ENCODE measurements at places on chromosomes 1 and 21.
A peak's percentile ranks its signal among the peaks of the same experiment; 100 is the strongest.

DNA sequence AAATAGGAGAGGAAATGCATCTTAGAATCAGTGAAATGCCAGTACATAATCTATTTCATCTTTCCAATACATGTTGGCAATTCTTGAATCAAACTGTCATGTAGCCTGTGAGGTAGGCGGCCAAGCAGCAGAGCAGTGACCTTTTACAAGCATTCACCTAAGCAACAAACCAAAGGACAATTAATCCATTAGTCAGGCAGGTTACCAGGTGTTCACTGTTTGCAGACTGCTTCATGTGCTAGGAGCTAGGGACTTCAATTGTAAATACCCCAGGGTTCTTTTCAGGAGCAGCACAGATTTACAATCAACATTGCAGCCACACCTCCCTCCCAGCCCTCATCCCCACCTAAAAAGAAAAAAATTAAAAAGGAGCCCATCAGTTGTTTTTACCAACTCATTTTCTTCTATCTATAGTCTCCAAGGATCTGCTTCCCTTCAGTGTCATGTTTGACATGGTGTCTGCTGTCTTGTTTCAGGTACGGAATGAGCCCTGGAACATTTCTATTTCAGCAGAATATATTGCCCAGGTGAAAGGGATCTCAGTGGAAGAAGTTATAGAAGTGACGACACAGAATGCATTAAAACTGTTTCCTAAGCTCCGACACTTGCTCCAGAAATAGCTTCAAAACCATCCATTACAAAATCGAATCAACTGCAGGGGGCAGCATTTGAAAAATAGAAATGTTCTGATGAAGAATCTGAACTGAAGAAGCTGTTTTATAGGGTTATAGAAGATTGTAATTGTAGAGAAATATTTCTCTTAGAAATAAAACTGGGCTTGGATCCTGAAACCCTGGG is 23.0 kb downstream of the TATDN3 start:
- DNase-seq, result no peak

DNA sequence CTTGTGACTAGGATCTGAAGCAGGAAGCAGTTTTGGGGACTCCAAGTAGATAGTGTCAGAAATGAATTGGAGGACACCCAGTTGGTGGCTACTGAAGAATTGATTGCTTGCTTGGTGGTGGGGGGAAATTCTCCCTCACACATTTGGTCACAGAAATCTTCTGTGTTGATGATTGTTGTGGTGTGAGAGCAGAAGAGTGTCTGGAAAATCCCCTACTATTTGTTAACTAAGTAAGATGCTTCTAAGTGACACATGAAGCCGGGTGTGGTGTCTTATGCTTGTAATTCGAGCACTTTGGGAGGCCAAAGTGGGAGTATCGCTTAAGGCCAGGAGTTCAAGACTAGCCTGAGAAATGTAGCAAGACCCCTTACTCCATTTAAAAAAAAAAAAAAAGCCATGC is 22.5 kb upstream of the IPP start:
- DNase-seq, result no peak

- no peak for DNase-seq
Measured at GRCh38 chr1:61953790-61954150, 211.5 kb downstream of the PATJ start.

GRCh38 chr1:226250511-226250910 is 27.0 kb downstream of the MIXL1 start:
- no peak for DNase-seq

DNA sequence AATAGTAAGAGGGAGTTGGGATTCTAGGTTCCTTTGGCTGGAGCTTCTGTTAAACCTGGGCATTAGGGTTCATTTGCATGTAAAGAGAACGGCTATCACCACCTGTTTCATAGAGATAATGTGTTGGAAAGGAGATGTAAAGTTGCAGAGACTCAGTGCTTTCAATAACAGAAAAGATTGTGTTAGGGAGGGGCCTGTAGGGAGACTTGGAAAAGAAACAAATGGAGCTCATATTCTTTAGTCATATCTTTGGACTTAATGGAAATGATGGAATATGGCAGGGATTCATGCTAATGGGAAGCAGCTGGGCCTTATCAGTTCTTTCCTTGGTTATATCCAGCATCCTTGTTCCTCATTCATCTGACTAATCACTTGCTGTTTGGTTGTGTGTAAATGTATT is 144.9 kb downstream of the CD247 start:
- DNase-seq, result no peak

DNA sequence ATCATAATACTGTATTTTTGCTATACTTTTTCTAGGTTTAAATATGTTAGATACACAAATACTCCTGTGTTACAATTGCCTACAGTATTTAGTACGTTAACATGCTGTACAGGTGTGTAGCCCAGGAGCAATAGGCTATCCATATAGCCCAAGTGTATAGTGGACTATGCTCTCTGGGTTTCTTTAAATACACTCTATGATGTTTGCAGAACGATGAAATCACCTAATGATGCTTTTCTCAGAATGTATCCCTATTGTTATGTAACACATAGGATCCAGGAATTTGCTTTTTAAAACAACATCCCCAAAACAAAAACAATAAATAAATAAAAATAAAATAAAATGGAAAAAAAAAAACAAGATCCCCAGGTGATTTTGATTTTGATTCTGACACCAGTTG is 18.1 kb upstream of the RBM15 start:
- no peak for DNase-seq

GRCh38 chr1:212254853-212255363 is 30.3 kb upstream of the PPP2R5A start:
- no peak for DNase-seq

- DNase-seq, result no peak
Measured at GRCh38 chr21:34899760-34900159, 149.3 kb downstream of the RUNX1 start.

- no peak for DNase-seq
Measured at GRCh38 chr21:32702702-32703101, 25.1 kb downstream of the SYNJ1 start.

- no peak for DNase-seq
Measured at GRCh38 chr1:43307458-43308158, 6.8 kb downstream of the TIE1 start.

DNA sequence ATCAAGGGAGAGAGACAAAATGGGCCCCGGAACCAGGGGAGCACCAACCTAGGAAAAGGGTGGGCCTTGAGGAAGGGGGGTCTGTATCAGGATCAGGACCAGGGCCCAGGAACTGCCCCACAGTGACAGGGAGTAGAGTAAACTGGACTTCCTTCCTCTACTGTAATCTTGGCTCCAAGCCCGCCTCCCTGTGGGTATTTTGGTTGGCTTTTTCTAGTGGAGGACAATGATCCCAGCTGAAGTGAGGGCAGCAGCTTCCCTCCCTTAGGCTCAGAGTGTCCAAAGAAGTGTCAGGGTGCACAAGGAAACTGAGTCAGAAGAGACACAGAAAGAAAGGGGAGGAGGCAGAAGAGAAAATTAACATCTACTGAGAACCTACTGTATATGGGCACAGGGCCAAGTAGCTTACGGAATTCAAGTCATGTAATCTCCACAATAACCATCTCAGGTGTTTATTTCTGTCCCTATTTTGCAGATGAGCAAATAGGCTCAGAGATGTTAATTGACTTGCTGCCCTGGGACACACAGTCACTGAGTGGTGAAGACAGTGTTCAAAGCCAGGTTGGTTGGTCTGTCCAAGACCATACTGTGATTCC is 4.8 kb downstream of the UBQLN4 start:
- no peak for DNase-seq

GRCh38 chr21:32320059-32320458 is 21.4 kb downstream of the MRAP start:
- DNase-seq, result no peak

- DNase-seq, result no peak
Measured at GRCh38 chr1:27339213-27339612, 2.6 kb upstream of the SYTL1 start.

DNA sequence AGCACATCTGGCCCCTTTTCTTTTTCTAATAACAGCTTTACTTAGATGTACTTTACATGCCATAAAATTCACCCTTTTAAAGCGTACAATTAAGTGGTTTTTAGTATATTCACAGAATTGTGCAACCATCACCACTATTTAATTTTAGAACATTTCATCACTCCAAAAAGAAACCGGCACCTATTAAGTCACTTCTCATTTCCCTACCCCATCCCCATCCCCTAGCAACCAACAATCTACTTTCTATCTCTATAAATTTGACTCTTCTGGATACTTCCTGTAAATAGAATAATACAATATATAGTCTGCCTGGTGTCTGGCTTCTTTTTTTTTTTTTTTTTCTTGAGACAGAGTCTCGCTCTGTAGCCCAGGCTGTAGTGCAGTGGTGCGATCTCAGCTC is 59.5 kb upstream of the ENAH start:
- no peak for DNase-seq

DNA sequence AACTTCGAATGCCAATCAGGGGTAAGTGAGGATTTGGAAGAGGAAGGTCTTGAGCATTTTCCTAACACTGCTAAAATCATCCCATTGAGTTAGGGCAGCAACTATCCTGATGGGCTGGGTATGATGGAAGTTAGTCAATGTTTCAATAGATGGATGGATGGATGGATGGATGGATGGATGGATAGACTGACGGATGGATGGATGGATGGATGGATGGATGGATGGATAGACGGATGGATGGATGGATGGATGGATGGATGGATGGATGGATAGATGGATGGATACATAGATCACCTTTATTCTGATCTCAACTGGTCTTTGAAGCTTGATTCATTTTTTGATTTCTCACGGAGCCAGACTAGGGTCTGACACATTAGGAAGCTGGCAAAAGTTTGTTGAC is 2.3 kb upstream of the CLDN14 start:
- no peak for DNase-seq

DNA sequence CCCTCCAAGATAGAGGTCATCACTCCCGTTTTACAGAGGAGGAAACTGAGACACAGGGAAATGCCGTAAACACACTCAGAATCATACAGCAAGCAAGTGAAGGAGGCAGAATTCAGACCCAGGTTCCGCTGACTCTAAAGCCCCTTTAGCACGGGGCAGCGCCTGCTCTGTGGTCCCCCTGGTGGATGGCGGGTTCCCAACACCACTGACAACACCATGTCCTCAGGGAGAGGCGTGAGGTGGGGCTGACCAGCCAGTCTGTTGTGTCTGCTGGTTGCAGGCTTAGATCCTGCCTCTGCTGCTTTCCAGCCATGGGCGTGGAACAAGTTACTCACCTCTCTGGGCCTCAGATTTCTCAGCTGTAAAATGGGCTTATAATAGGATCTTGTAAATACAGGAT is 617.3 kb downstream of the MATN1 start:
- DNase-seq, result peak; percentile 81

GRCh38 chr1:63821091-63822005 is 47.5 kb downstream of the ROR1 start:
- DNase-seq, result no peak

- DNase-seq, result peak; percentile 44
Measured at GRCh38 chr1:198179556-198179981, 22.8 kb downstream of the NEK7 start.

- no peak for DNase-seq
Measured at GRCh38 chr1:20956272-20956671, 169.2 kb upstream of the HP1BP3 start.

GRCh38 chr1:173507847-173508209 is 30.7 kb downstream of the PRDX6 start:
- no peak for DNase-seq

DNA sequence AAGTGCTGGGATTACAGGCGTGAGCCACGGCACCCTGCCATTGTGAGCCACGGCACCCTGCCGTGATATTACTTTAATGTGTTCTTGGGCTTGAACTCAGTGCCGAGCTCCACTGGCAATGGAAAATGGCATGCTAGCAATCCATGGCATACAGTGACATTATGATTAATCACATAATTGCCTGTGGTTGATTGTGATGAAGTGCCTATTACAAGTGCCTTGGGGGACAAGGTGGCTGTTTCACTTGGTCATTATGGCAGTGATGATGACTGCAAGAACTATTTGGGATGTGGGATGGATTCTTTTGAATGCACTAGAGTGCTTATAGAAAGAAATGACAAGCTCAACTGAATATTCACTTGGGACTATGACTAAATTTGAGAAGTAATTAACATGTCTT is 22.3 kb upstream of the HPCAL4 start:
- DNase-seq, result no peak

DNA sequence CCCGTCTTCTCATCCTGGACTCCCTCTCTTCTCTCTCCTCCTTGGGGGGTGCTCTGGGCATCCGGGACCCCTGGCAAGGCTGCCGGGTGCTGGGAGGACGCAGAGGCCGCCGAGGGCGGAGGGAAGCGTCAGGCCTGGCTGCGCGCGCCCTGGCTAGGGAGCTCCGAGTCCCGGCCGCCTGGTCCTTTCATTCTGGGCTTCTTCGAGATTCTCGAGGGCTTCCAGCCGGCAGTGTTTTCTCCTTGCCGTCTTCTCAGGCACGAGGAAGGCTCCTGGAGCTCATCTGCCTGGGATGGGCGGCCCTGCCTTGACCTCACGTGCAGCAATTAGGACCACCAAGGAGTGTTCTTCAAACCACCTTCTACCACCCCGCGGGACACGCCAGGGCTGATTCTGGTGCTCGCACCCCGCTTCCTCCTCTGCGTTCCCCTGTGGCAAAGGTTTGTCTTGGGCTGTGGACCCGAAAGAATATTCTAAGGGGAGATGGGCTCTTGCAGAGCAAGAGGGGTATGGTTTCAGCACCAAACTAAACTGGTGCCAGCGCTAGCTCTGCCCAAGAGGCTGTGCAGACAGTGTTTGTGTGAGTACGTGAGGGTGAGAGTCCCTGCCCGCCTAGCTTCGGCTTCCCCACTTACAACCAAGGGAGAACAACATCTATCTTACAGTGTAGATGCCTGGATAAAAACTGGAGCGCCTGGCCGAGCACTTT is 36.5 kb downstream of the PIK3CD start:
- DNase-seq, result peak; percentile 50

DNA sequence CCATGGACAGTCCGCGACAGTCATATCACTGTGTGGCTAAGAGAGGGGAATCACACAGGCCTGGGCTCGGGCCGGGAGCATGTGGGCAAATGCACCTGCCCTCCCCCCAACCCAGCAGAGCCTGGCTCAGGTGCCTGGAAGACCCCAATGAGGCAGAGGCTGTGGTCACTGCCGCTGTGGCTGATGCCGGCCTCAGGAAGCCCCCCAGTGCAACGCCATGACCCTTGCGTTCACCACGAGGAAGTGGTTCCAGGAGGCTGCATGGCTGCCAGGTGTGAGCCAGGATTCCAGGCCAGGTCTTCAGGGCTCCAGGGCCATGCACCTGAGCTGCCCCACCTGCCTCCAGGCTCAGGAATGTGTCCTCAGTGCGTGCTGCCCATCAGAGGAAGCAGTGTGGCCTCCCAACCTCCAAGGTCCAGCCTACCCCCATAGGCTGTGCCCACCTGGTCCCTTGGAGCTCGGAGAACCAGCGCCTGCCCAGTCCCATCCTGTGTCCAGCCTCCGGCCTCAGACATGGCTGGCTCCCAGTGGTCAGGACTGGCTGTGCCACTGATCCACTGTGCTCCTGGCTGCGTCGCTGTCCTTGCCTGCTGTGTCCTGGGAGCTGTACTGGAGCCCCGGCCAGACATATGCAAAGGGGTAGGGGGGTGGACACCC is 8.0 kb downstream of the ARHGEF16 start:
- no peak for DNase-seq

GRCh38 chr1:172487550-172487949 is 43.7 kb upstream of the PIGC start:
- DNase-seq, result no peak

GRCh38 chr1:89221341-89221740 is 22.6 kb upstream of the GBP4 start:
- DNase-seq, result no peak

- DNase-seq, result no peak
Measured at GRCh38 chr1:221891708-221892107, 149.8 kb upstream of the DUSP10 start.
